ENCODE measurements at places on chromosomes 3 and 15.

- no peak for DNase-seq
Observed at GRCh38 chr3:186590580-186591295, 20.2 kb downstream of the DNAJB11 start.

GRCh38 chr15:68843425-68844311 lies 23.0 kb upstream of the ANP32A start:
- no peak for DNase-seq

GRCh38 chr3:107264888-107265287 lies 112.4 kb upstream of the CCDC54 start:
- no peak for DNase-seq

GRCh38 chr3:170154569-170155143 lies 26.9 kb downstream of the PHC3 start:
- no peak for DNase-seq

DNA sequence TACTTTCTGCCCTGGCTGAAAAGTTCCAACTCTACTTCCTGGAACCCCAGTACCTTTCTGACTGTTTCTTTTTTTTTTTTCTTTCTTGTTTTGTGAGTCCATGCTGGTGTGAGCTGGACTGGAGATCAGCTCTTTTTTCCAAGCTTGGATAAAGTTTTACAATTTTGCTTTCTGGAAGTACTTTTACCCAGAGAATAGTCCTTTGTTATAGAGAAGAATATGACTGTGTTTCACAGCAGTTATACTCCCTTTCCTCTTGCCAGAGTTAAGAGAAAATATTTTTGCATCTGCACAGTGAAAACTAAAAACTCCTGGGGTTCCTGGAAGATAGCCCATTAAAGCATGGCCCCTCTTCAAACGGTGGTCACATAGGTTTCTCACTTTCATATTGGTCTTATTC lies 1100.6 kb downstream of the OTOL1 start:
- DNase-seq: no peak
